ENCODE measurements at places on chromosomes 3 and 15.
A peak's percentile ranks its signal among the peaks of the same experiment; 100 is the strongest.

GRCh38 chr3:106560451-106560966, 691.7 kb upstream of the CBLB start:
- DNase-seq = no peak

DNA sequence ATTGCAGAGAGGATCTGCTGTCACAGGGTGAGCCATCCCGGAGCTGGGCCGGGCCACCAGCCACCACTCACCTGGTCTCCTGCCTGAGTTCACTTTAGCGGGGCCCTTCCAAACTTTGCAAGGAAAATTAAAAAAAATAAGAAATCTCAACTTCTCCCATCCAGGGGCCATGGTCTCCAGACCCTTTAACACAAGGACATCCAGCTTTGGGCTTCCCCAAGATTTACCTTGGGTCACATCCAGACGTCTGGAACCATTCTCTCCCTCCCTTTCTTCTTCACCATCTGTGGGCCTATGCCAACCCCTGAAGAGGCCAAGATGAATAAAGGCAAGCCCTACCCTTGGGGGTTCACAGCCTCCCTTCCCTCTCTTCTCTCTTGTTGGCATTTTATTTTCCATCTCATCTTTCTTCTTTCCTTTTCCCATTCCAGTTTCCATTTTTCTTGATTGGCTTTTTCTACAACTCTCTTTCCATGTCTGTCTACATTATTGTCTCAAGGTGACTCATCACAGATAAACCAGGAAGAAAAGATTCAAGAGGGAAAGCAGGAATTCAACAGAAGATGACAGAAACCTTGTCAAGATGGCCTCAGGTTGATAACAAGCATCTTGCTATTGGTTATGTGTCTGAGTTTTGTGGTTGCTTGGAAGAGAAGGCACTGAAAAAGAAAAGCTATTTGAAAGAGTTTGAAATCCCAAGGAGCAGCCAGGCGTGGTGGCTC, 49.5 kb downstream of the ITGA11 start:
- DNase-seq = no peak

- DNase-seq = no peak
Measured at GRCh38 chr3:188342991-188343732, 189.2 kb downstream of the LPP start.

DNA sequence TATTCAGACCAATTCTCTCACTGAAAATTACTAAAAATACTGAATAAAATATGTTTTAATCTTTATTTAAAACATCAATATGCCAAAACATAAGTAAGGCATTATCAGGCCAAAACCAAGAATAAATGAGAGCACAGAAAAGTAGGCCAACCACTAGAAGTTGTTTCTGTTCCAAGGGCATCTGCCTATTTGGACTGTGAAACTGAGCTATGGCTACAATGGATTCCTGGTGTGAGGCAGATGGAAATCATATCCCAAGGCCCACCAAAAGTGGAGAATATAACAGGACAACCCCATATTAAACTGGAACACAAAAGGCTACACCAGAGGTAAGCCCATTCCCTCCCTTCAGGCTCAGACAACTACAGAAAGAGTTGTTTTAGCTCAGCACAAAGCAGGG, 302.8 kb upstream of the IL12A start:
- no peak for DNase-seq

DNA sequence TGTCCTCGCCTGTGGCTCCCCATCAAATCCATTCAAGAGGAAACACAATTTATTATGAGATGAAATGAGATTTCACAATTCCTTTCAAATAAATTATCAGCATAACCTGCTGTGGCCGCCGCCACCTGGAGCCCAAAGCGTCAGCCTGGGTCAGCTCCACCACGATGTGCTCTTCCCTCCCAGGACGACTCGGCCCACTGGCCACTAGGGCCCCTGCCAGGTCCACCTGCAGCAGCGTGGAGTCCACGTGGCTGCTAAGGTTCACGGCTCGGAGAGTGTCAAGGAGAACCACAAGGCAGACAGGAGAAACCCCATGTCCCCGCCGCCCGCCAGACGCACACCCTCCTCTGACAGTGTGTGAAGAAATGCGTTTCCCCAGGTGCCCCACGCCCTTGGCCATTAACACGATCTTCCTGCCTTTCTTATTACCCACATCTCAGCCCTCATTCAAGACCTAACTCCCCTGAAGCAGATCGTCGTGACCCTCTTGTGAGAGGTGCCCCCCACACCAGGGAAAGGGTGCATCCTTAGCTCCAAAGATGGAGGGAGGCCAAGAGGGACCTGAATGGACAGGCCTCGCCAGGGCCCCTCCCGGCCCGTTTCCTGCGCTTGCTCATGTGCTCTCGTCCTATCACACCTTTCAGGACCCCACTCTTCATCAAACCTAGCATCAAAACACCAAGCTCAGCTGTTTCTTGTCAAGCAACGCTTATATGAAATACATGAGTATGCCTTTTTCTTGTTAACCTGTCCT, 80.6 kb downstream of the OCA2 start:
- no peak for DNase-seq

- DNase-seq = peak; percentile 52
Measured at GRCh38 chr15:62066663-62067447, at the start of gene C2CD4A. Gene C2CD4A, plus strand, starts transcription at chr15:62066977. Its CDS starts 637 bp downstream, at chr15:62067614.

DNA sequence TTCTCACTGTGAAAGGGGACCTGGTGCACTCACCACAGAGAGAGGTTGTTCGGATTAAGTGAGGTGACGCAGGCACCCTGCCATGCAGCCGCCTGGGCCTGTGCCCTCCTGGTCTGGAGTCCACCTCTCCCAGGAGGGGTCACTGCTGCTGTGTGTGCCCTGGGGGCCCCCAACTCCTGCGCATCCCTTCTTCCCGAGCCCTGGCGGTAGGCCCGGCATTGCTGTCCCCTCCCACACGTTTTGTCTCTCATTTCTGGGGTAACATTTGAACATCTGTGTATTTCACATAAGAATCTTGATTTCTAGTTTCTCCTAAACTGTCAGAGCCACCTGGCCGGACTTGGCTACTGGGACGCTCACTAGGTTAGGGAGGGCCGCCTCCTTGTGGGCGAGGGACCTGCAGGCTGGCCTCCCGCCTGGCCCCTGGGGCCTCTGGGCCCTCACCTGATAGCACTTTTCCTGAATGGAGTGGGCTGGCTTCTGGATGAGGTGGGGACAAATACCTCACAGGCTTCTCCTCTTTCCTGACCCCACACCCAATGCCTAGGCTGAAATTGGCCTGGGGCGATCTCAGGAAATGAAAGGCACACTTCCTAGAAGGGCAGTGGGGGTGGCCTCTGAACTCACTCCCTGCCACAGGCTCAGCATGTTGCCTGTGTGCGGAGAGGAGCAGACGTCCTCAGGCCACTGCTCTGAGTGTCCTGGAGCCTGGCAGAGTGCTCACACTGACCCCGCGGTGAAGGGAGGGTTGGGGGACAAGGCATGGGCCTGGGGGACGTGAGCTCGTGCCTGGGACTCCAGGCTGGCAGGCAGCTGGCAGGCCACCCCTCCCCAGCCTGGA, 104.2 kb upstream of the PRR23E start:
- DNase-seq = no peak

- no peak for DNase-seq
Measured at GRCh38 chr3:120151791-120152190, 57.5 kb upstream of the GSK3B start.

DNA sequence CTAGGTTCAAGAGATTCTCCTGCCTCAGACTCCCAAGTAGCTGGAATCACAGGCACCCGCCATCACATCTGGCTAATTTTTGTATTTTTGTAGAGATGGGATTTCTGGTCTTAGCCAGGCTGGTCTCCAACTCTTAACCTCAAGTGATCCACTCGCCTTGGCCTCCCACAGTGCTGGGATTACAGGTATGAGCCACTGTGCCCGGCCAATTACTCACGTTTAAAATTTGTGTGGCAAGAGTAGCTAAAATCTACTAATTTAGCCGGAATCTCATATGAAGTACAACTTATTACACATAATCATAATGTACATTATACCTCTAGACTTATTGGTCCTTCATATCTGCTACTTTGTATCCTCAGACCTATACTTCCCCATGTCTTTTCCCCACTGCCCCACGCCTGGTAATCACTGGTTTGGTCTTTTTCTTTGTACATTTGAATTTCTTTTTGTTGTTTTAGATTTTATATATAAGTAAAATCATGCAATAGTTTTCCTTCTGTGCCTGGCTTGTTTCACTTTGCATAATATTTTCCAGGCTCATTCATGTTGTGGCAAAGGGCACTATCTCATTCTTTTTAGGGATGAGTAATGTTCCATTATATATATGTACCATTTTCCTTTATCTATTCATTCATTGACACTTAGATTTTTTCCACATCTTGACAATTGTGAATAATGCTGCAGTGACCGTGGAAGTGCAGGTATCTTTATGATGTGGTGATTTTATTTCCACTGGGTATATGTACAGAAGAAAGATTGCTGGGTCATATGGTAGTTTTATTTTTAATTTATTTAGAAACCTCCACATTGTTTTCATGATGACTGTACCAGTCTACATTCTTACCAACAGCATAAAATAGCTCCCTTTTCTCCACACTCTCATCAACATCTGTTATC, 605.0 kb upstream of the CBLB start:
- peak; percentile 59 for DNase-seq

DNA sequence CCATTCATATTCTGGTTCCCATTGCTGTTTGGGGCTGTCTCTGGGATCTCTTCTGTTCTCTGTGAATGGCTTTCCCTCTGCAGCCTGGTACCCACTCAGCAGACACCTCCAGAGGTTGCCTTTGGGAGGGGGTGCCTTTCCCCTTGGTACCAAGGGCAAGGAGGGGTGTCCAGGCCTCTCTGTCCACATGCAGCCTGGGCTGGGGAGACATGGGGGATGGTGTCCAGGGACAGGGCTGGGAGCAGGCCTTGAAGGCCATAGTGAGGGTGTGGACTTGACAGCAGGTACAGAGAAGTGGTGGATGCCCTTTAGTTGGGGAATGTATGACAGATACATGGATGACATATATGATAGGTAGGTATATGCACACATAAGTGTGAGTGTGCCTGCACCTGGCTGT, 83.7 kb downstream of the PLXNA1 start:
- DNase-seq = no peak

DNA sequence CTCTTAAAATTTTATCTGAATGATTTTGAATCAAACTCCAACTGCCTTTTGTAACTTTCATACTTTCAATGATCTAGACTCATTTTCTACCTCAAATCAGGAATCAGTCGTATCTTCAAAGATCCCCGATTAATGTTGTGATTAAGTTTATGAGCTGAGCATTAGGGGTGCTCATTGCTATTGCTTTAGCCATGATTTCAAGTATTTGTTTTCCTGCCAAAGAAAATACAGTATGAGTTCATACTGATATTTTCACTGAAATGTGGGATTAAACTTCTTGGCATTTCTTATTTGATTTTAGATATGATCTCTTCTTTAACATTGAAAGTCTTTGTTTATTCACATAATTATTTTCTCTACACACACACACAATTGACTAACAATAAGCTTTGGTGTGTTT, 785.6 kb downstream of the NTRK3 start:
- no peak for DNase-seq

Measured in activated CD4-positive, alpha-beta T cell treated with anti-CD3 and anti-CD28 coated beads, Interleukin-10, Interleukin-2, amounts not matched to agents 100 ng/mL and 50 ng/mL, durations not matched to agents 16 hours and 8 hours (primary cell).